ENCODE measurements at places on chromosomes 2 and 18.

- DNase-seq = no peak
These were observed 24.1 kb downstream of the PLCD4 start for GRCh38 chr2:218631837-218632236.

DNA sequence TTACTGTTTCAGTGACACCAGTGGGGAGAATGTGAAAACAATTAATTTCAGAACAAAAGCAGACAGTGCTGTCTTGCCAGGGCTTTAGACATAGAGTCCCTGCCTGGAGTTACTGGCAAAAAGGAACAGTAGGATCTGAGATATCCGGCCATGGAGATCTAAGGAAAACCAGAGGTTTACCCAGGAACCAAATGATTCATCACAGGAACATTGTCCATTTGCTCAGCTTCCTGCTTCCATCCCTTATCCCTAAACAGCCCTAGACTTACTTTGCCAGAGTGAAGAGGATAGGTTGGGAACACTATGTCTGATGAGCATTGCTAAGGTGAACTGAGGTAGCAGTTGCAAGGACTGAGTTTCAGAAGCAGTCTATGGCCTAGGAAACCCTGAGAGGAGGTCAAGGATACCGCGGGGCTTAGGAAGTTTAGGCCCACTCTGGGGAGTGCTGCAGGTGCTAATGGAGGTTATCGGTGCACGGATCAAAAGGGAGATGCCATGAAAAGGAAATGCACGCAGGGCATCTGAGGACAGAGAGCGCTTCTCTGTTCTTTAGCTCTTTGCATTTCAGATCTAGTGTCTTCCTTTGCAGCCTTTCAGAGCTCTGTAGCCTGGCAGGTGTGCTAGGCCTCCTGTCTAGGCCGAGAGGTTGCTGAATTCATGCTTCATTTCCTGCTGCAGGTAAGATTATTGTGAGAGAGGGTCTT is 223.9 kb downstream of the CDCA7 start:
- DNase-seq = no peak

DNA sequence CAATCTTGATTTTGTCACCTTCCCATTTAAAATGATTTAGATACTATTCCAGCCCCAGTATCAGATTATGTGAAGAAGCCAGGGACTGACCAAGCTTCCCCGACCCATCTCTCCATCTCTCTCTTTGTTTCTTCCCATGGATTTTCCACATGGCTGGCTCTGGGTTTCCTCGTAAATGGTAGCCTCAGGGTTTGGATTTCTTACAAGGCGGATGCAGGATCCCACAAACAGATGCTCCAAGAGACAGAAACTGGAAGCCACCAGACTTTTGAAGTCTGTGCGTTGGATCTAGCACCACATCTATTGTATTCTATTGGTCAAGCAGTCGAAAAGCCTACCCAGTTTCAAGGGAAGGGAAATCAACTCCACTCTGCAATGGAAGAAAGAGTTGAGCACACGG is 46.0 kb upstream of the SPHKAP start:
- DNase-seq = no peak

DNA sequence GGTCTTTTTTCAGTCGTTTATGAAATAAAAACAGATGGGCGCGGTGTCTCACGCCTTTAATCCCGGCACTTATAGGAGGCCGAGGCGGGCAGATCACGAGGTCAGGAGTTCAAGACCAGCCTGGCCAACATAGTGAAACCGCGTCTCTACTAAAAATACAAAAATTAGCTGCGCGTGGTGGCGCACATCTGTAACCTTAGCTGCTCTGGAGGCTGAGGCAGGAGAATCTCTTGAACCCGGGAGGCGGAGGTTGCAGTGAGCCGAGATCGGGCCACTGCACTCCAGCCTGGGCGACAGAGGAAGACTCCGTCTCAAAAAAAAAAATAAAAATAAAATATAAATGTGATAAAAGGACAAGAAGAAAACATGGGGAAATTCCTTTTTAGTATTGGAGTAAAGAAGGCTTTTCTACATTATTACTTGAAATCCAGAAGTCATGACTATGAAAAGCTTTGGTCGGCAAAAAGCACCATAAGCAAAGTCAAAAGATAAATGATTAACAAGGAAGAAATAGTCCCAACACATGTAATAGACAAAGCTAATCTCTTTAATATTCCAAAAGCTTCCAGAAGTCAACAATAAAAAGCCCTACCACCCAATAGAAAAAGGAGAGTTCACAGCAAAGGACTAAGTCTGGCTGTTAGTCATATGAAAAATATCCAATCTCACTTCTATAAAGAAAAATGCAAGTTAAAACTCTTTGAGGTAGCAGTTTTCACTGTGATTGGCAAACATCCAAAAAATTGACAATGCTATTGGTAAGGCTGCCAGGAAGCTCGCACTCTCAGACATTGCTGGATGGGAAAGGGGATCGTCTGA is 1.4 kb upstream of the FAM168B start:
- no peak for DNase-seq

GRCh38 chr2:31414601-31415241 is at the start of gene XDH:
TSS of gene XDH (minus strand) at chr2:31414742. CDS start at chr2:31414666, 76 bp downstream.
- DNase-seq = no peak

GRCh38 chr18:46009125-46009840 is 42.2 kb upstream of the EPG5 start:
- DNase-seq = no peak

GRCh38 chr2:217953011-217953481 is 49.7 kb downstream of the TNS1 start:
- DNase-seq = no peak

GRCh38 chr2:112614201-112614840 is 29.9 kb downstream of the CHCHD5 start:
- no peak for DNase-seq

GRCh38 chr2:193935114-193935513 is 1721.9 kb upstream of the SLC39A10 start:
- no peak for DNase-seq

All from midbrain (tissue), 1 donor.